AG08396 (cell line): ENCODE measurements at places on chromosomes 4 and X.

DNA sequence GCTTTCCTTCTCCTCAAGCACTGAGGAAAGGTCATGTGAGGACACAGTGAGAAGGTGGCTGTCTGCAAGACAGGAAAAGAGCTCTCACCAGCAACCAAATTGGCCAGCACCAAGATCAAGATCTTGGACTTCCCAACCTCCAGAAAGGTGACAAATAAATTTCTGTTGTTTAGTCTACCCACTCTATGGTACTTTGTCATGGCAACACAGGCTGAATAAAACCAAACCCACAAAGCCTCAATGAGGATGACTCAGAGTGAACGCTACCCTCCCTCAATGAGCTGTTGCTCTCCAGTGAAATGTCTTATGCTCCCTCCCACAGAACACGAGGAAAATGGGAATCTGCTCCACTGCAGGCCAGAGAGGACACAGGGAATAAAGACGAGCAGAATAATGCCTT is 244.1 kb downstream of the RAB28 start:
- DNase-seq: no peak

GRCh38 chrX:45309096-45309495 is 108.4 kb upstream of the DIPK2B start:
- DNase-seq: no peak

DNA sequence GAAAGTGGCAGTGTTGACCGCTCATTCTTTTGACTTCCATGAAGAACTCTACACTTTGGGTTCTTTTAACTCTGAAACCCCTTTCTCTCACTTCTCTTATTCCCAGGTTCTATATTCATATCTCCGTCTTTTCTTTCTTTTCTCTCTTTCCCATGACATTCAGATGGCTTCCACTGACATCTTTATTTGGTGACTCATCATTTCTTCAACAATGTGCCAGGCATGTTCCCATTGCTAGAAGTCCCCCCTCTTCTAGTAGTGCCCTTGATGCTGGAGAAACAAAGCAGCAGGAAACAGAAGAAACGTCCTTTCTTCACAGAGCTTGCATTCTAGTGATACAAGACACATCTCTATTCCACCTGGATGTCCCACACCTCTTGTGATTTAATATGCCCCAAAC is 33.3 kb downstream of the PKD2 start:
- no peak for DNase-seq

DNA sequence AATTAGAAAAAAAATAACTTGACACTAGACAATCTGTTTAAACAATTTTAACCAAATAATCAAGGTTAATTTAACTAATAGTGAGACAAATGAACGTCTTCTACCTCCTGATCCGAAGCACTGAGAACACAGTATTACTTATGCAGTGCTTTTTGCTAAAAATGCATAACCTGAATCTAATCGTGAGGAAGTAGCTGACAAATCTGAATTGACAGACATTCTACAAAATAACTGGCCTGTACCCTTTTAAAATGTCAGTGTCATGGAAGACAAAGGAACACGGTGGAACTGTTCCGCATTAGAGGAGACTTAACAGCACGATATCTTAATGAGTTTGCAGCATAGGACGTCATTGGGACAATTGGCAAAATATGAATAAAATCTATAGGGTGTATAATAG is 631.2 kb upstream of the ZFP42 start:
- no peak for DNase-seq

DNA sequence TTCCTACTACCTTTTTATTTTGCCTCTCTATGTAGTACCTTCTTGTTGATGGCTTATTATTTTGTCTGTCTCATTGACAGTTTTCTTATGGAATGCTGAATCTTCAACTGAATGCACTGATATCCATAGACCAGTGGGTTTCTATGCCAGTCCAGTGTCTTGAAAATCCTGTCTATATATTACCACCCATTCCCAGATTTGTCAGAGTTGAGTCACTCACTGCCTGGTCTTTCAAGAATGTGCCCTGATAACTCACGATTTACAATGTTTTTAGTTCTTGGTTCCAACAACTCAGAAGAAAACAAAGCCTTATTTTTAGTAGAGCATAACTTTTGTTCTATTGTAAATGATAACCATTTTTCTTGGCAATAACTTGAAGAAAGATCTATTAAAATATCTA is 606.0 kb upstream of the PITX2 start:
- DNase-seq: peak; percentile 6

GRCh38 chrX:46757052-46757451 is 1.9 kb downstream of the SLC9A7 start:
- no peak for DNase-seq
